ENCODE measurements at places on chromosomes 3 and 15. TPM values are rescaled to one million over a fixed set of nuclear protein-coding genes. Genes with fewer than 3 reads are reported as not detected.

The LRRC34 gene
- total RNA-seq: 8.7 TPM

The STARD9 gene
- total RNA-seq: 8.3 TPM

The ITGA11 gene
- total RNA-seq: 0.15 TPM

The PROK2 gene
- total RNA-seq: not detected

The ATP2B2 gene
- not detected for total RNA-seq

Measured in melanocyte of skin (primary cell).